ENCODE measurements at places on chromosomes 7 and 10.

GRCh38 chr10:112639298-112639697, 192.3 kb downstream of the VTI1A start:
- DNase-seq, result no peak

DNA sequence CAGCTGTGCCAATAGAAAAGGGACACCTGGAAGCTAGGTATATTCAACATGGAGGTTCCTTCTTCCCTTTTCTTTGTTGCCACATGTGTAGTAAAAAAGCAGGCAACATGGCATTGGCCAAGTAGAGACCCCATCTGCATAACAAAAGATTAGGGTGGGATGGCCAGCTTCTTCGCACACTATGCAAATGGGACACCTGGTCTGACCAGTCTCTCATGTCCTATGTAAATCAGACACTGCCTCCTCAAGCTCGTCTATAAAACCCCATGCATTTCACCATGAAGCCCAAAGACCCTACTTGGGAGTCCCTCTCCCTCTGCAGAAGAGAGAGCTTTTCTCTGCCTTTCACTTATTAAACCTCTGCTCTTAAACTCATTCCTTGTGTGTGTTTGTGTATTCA, 53.9 kb downstream of the MYL10 start:
- no peak for DNase-seq

- no peak for DNase-seq
These were observed 93.8 kb upstream of the GNA12 start for GRCh38 chr7:2937701-2938513.

DNA sequence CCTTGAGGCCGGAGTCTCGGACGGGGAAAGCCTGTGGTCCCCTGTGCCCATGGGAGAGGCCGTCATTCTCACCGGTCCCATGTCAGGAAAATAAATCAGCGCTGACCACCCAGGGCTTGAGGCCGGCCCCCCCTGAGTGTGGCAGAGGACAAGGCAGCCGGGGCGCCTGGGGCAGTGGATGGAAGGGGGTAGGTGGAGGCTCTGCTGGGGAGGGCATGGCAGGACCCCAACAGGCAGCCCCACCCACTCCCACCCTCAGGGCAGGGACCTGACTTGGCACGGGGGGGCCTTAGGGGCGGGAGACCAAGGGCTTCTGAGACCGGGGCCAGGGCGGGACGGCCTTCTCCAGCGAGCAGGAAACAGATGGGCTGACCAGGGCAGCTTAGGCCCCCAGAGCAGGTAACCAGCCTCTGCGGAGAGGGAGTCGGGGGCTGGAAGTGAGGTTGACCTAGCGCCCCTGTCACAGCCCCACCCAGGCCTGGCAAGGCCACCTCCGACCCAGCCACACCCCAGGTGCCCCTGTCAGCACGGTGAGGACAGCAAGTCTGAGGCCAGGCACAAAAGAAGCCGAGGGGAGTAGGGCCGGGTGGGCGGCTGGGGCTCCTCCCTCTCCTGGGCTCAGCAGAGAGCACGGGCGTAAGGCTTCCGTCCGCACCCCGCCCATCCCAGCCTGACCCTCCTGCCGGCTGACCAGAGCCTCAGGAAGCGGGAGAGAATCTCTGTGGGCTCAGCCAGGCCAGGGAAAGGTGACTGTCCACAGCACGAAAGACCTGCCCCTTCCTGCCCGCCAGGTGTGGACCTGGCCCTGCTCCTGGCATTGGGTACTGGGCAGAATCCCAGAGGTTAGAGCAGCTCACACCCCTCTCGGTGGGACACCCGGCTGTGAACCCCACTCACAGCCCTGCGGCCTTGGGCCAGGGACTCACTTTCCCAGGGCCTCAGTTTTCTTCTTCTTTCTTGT, 87.4 kb downstream of the FOXL3 start:
- DNase-seq, result no peak

DNA sequence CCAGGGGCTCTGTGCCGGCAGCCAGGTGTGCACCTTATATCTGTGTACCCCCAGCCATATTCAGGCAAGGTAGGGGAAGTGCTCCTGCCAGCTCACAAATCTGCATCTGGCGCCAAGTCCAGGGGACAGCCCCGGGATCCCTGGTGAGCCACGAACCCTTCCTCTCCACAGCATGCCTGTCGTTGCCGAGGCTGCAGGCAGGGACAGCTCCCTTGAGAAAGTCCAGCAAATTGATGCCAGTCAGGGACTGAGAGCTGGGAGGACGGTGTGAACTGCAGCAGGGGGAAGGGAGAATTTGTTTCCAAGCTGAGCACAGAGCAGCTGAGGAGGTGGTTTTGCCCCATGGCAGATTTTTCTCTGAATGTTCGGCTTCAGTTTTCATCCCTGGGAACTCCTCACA, 919 bp downstream of the PLA2G12B start:
- DNase-seq, result no peak

DNA sequence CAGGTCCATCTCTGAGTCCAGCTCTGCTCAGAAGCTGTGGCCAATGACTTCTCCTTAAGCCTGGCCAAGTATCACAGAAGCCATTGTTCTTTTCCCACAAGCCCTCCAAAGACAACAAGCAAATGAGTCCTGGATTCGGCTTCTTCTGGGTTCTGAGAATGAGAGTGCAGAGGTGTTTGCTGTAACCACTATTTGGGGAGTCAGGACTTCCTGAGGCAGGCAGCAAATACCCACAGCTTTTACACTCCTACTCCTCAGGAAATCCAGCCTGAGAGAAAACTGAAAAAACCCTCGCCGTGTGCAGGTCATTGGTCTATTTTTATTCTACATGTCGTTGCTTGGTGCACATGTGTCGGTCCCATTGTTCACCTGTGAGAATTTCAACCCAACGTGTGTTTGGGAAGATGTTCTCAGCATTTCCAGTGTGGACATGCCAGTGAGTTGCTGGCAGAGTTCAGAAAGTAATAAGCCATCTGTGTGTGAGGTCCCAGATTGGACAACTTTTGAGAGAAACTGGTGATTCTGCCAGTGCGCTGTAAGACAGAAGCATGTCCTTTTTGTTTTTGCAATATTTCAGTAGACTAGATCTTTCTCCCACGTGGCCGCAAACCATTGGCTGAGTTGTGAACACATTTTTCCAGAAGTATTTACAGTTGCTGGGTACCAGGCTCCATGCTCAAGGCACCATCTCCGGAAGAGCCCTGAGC, 121.6 kb upstream of the LYZL2 start:
- no peak for DNase-seq

DNA sequence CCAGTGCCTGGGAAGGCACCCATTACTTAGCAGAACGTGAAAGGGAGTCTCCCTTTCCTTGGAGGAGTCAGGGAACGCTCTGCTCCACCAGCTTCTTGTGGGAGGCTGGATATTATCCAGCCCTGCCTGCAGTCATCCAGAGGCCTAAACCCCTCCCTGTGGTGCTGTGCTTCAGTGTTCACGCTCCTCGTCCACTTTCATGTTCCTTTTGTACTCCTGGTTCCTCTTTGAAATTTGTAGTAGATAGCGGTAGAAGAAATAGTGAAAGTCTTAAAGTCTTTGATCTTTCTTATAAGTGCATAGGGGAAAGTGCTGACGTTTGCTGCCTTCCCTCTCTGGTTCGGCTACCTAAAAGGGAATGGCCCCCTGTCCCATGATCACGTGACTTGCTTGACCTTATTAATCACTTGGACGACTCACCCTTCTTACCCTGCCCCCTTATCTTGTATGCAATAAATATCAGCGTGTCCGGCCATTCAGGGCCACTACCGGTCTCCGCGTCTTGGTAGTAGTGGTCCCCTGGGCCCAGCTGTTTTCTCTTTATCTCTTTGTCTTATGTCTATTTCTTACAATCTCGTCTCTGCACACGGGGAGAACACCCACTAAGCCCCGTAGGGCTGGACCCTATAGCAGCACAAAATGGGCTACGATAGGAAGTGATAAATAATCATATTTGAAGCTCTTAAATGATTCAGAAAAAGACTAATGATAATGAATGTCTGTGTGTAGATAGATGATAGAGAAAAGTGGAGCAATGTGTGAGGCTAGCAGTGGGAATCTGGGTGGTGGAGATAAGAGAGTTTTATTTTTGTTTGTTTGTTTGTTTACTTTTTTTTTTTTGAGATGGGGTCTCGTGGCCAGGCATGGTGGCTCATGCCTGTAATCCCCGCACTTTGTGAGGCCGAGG, 5.8 kb upstream of the ESYT2 start:
- DNase-seq, result no peak

DNA sequence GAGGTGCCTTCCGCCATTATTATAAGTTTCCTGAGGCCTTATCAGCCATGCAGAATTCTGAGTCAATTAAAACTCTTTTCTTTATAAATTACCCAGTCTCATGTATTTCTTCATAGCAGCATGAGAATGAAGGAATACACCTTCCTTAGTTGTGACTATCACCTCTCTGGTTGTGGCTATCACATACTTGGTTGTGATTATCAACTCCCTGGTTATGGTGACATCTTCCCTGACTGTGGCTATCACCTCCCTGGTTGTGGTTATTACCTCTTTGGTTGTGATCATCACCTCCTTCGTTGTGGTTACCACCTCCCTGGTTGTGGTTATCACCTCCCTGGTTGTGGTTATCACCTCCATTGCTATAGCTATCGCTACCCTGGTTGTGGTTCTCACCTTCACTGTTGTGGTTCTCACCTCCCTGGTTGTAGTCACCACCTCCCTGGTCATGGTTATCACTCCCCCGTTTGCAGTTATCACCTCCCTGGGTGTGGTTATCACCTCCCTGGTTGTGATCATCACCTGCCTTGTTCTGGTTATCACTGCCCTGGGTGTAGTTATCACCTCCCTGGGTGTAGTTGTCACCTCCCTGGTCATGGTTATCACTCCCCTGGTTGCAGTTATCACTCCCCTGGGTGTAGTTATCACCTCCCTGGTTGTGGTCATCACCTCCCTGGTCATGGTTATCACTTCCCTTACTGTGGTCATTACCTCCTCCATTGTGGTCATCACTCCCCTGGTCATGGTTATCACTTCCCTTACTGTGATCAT, 105.9 kb downstream of the GPR26 start:
- no peak for DNase-seq

DNA sequence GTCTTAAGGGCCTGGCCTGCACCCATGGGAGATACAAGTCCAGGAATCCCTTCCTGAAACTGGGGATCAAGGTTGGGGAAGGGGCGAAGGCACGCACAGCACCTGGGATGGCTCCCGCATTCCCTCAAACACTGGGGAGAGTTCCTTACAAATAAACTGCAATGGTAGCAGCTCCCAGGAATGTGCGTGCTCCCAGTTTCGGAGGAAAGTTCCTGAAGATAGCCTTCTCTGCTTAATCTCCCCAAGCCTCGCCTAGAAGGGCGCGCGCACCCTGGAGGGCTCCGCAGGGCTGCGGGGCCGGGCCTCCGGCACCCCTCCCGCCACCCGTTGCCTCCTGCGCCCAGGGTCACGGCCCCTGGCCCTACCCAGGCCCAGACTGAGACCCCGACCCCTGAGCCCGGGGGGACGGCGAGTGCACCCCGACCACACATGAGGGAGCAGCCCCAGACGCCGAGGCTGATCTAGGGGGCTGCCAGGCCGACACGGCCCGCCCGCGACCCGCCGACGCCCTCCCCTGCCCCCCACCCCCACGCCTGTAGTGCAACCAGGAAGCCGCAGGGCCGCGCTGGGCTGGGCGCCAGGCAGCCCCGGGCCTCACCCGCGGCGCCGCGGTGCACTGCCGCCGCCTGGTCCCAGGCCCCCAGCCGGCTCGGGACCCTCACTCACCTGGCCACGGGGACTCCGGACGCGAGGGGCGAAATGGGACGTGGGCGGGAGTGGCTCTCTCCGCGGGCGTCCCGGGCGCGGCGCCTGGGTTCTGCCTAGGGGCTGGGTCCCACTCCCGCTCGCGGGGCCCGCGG, 460 bp downstream of the ANXA11 start:
- no peak for DNase-seq

GRCh38 chr7:66076462-66077329, 1.1 kb downstream of the ASL start:
- DNase-seq, result no peak

DNA sequence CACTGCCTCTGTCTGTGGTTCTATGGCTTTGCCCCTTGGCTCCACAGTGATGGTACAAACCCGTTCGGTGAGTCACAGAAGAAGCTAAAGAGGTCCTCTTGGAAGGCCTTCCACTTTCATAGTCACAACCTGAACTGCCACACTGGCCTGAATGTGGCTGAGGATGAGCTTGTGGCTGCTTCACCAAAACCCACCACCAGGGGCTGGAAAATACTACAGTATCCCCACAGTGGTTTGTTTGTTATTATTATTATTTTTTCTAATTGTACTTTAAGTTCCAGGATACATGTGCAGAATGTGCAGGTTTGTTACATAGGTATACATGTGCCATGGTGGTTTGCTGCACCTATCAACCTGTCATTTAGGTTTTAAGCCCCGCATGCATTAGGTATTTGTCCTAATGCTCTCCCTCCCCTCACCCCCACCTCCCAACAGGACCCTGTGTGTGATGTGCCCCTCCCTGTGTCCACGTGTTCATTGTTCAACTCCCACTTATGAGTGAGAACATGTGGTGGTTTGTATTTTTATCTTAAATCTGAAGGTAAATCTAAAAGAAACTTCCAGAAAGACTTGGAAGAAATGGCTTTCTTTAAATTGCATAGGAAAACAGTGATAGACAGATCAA, 160.8 kb upstream of the NPSR1 start:
- no peak for DNase-seq

DNA sequence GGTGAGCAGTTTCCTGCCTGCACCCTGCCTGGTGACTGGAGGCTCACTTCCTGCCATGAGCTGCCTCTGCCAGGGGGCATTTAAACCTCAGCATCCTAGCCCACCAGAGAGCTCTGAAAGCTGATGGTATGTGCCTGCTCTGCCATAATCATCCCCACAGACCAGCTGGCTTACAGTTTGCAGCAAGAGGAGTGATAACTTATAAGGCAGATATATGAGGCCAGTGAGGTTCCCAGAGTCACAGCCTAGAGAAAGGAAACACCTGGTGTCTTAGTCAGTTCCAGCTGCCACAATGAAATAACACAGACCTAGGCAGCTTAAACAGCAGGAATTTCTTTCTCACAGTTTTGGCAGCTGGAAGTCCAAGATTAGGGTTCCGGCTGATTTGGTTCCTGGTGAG, 232.0 kb downstream of the PAXIP1 start:
- no peak for DNase-seq

DNA sequence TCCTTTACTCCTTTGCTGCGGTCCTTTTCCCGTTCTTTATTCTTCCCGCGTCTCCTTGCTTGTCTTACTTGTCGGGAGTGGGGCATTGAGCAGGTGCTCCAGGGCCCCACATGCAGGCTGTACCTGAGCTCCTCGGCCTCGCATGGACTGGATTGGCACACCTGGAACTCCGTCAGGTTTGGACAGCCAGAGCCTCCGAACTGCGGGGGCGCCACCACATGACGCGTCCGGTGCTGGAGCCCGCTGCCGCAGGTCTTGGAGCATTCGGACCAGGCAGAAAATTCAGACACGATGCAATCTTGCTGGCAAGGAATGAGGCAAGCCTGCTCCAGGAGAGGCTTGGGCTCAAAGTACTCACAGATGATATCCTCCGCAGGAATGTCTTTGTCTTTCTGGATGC, 195.7 kb downstream of the THSD7A start:
- no peak for DNase-seq
